ENCODE measurements at places on chromosomes 11 and 22.

DNA sequence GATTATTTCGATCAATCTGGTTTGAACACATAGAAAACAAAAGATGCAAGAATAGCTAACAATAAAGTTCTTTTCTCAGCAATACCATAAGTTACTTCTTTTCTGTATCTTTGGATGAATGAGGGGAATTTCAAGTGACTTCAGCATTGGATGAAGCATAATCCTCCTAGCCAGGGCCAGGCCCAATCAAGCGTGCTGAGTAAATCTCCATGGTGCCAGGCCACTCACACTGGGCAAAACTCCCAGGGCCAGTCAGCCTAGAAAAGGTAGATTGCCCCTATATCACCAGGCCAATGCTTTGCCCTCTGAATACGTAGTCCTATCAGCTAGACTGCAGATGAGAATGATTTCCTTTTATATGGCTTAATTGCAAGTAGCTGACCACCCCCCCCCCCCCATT lies 6.0 kb downstream of the CNTF start:
- DNase-seq: no peak

- peak; percentile 15 for DNase-seq
Observed at GRCh38 chr22:27879923-27880322, 39.1 kb downstream of the PITPNB start.

- DNase-seq: no peak
Observed at GRCh38 chr11:74050465-74050864, 41.6 kb upstream of the UCP3 start.

DNA sequence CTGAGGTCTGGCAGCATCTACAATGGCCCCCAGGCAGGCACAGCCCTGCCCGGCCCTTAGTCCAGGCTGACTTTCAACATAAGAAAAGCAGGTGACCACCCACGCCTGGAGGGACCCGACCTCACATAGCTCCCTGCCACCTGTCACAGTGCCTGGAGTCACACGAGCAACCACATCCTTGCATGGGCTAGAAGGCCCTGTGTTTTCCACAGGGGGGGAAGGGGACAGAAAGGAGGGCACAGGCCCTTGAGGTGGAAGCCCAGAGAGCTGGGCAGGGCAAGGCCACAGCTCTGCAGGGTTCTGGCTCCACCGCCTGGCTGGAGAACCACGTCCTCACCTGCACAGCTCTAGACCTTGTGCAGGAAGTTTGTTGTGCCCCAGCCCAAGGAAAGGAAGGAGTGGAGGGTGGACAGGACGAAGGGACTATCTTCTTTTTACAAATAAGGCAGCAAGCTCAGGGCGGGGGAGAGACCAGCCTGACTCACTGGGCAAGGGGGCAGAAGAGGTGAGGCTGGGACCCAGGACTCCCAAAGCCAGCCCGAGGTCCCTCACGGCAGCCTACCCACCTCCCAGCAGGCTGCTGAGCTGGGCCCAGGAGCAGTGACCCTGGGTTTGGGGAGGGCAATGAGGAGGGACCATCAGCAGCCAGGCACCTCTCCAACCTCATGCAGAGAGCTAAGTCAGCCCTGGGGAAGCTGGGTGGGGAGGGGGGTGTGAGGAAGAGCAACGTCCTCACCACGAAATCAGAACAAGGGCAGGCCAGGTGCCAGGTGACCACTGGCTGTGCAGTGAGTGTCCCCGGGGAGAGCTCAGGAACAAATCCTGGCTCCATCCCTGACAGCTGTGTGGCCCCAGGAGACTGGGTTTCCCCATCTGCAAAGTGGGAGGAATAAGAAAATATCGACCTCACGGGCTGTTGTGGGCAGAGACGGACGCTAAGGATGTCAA lies 4.3 kb downstream of the C1QTNF6 start:
- DNase-seq: no peak

DNA sequence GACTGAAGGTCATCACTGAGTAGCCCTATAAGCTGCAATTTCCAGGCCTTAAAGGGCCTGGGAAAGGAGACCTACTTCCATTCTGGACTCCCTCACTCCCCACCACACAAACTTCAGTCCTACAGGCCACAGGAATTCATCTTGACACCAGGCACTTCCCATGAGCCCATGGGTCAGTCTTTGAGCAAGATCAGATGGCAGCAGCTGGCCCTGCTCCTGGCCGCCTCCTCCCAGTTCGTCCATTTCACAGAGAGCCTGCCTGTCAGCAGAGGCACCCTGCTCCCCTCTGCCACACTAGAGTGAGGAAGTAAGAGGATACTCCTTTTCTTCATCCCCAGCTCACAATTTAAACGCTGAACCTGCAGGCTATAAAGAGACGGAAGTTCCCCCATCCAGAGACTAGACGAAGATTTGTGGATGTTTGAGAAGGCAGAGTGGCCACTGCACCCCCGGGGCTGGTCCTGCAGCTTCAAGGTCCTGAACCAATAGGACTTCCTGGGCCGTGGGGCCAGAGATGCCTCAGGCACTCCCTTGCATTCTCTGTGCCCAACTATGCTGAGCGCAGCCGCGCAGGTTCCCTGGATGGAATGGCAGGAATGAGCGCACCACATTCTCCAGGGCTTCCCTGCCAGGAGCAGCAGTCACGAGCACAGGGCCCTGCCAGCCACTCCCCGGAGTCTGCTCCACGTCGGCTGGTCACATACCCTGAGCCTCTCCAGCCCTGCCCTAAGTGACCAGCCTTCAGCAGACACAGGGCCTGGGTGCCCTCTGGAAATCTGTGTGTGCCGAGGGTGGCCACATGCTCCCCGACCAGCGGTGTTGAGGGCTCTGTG lies 33.5 kb upstream of the BID start:
- DNase-seq: no peak

GRCh38 chr22:40605761-40606160 lies 30.8 kb downstream of the MRTFA start:
- no peak for DNase-seq

GRCh38 chr11:11866203-11866602 lies 24.4 kb downstream of the USP47 start:
- no peak for DNase-seq

DNA sequence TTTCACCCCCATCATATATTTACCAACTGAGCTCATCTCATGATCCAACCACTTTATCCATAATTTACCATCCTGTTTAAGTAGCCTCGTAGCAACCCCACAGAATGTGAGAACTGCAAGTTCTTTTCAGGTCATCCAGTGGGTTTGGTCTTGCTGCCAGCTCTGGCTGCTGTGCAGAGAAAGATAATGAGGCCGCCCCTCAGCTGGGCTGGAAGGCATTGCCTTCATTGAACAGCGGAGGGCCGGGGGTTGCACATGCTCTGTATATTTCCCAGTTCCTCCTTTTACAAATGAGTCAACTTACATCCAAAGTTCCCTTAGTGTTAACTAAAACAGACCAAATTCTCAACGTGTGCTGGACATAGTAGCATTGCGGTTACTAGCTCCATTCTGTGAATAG lies 96.7 kb downstream of the SYN3 start:
- no peak for DNase-seq

DNA sequence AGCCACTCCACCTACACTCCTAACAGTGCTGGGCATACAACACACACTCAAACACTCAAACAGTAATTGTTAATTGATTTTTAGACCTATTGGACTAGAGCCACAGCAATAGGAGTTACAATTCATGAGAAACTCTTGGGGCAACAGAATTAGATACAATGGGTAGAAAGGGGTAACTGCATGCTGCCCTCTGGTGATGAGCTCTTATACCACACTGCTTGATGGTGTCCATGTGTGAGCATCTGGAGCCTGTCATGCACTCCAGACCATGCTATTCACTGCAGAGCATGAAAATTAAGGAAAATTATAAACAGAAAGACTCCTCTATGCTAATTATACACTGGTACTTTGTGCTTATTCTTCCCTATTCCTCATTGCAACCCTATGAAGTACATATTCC lies 975.5 kb upstream of the CCDC90B start:
- no peak for DNase-seq

- no peak for DNase-seq
Observed at GRCh38 chr11:42003801-42004200, 544.3 kb upstream of the LRRC4C start.

DNA sequence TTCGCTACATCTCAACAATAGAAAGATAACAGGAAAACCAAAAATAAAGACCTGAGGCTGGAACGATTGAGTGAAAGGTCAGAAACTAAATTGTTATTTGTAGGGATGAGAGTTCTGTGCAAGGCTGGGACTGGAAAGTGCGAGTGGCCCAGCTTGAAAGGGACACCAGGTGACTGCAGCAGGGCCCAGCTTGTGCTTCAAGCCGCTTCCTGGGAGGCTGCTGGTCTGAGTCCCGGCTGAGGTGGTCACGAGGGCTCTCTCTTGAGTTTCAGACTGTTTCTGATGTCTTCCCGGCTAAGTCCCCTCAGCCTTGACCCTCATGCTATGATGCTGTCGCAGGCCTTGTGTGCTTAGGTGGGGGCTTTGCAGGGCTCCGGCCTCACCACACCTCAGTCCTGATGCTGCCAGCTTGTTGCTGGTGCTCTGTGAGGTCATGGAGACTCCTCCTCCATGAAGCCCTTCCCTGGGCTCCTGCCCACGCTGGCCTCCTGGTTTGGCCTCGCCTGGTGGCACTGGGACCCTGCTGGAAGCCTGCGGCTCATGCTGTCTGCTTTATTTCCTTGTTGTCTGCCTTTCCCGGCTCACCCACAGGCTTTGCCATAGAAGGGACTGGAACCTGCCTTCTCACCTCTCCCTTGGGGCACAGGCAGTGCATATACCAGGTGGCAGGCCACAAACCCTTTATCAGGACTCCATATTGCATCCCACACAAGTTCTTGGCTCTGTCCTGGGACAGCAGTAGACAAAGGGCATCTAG lies 4.0 kb downstream of the BANF1 start:
- DNase-seq: no peak

- no peak for DNase-seq
Observed at GRCh38 chr22:43293259-43293654, 49.9 kb downstream of the SCUBE1 start.

- no peak for DNase-seq
Observed at GRCh38 chr11:76263657-76264056, 57.4 kb upstream of the WNT11 start.
